ENCODE measurements at places on chromosomes 4 and X.

GRCh38 chr4:15638418-15638817, 16.7 kb downstream of the FBXL5 start:
- no peak for DNase-seq

DNA sequence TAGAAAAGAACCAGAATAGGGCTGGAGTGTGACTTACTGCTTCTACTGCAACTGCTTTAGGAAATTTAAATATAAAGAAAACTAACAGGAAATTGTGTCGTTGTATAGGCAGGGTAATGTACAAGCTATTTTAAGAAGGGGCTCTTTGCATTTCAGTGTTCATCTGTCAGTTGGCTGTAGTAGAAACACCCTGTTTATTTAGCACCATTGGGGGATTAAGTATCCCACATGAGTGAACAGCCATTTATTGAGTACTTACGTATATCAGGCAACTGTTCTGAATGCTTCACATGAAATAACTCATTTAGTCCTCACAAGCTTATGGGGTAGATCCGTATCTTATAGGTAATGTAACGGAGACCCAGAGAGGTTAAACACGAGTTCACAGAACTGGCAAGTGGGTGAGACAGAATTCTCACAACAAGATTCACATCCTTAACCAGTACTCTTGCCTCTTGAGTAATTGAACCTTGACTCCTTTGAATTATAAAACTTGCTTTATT, 23.9 kb downstream of the STIM2 start:
- DNase-seq, result no peak

- DNase-seq, result no peak
Observed at GRCh38 chrX:122788216-122788615, 395.9 kb upstream of the GRIA3 start.

GRCh38 chr4:142614621-142615323, 231.3 kb downstream of the INPP4B start:
- no peak for DNase-seq

- DNase-seq, result peak; percentile 20
Observed at GRCh38 chr4:146191766-146192458, 16.4 kb downstream of the LSM6 start.

GRCh38 chrX:40099055-40099958, 1.5 kb upstream of the BCOR start:
- DNase-seq, result peak; percentile 29

DNA sequence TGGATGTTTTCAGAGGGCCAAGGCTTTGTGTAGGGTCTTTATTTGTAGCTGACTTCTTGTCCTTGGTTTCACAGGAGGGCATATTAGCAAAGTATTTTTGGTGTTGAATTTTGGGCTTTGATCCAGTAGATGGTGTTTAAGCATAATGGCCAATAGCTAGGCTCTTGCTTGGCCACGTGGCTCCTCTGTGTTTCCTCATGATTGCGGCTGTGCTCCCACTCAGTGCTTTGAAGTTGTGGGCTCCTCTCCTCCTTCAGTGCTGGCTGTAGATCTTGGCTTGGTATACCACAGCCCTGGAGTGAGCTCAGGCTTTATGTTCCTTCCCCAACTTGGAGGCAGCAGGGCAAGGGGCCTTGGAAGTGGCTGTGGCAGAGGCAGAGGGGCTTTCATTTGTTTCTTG, 107.2 kb upstream of the CENPE start:
- DNase-seq, result no peak

DNA sequence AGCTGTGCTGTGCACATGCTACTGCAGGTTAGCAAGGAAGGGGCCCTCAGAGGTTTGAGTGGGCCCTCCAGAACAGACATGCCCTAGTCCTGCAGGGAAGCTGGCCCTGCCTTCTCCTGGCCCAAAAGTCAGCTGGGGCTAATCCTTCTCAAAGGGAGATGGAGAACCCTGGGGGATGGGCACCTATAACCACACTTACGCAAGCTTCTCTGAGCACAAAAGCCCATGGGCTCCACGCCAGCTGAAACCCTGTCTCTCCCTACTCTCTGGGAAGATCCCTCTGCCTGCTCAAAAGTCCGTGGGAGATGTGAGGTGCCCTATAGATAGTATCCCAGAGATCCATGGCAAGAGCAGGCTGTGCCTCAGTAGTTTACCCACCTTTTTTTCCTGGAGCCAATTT, 58.9 kb upstream of the DKK2 start:
- DNase-seq, result no peak

DNA sequence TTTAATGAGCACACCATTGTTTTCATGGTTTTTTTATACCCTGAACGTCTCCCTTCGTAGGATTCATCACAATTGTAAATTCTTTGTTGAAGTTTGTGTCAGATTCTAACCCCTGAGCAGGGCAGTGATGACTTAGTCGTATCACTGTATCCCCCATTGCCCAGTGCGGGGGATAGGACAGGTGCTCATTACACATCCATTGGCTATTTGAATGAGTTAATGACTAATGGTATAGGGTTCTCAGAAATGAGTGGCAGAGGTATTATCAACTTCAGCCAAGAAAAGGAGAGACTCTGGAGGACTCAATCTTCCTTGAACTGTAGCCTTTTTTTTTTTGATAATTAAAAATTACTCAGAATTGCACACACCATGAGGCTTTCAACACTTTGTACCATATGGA, 64.6 kb downstream of the SYNPO2 start:
- DNase-seq, result no peak

DNA sequence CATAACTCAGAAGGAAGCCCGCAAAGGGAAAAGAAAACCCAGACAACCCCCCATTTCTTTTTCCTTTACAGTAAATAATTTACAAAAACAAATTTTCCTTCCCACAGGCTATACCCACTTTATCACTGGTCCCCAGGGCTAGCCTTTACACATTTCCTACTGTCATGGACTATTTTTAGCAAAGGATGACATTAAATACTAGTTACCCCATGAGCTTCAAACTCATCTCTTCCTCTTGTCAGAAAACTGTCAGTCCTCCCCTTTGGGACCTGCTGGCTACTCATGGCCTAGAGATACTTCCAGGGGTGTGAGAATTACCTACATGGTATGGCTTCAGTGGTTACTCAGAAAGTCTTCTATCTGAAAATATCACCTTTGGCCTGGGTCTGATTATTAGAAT, 11.9 kb downstream of the TSC22D3 start:
- DNase-seq, result no peak

DNA sequence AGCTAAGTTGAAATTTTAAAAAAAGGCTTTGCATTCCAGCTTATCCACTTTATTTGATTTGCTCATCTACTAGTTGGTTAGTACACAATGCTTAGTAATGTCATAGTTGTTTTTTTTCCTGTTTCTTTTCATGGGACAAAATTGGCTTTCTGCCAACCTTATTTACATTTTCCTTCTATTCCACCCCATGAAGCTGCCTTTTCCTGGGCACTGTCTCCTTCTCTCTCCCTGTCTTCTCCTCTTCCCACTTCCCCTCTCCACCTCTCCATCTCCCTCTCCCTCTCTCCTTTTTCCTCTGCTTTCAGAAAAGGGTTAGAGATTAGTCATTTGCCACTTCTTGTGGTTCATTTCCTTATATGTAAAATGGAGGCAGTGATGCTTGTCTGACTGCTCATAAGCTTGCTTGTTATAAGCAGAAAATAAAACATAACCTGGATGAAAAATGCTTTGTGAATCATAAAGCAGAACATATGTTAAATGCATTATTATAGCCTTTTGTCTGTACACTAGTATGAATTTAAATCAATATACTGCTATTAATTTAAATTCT, 181.9 kb downstream of the CEP135 start:
- no peak for DNase-seq

- DNase-seq, result no peak
Observed at GRCh38 chr4:1542516-1543320, 136.5 kb upstream of the NKX1-1 start.
